Activated CD8-positive, alpha-beta T cell treated with anti-CD3 and anti-CD28 coated beads, Interleukin-2, amount 10 ng/mL, durations not matched to agents 7 days and 5 days (primary cell): ENCODE measurements at places on chromosomes 13 and 19. TPM values are rescaled to one million over a fixed set of nuclear protein-coding genes. Genes with fewer than 3 reads are reported as not detected.

DNA sequence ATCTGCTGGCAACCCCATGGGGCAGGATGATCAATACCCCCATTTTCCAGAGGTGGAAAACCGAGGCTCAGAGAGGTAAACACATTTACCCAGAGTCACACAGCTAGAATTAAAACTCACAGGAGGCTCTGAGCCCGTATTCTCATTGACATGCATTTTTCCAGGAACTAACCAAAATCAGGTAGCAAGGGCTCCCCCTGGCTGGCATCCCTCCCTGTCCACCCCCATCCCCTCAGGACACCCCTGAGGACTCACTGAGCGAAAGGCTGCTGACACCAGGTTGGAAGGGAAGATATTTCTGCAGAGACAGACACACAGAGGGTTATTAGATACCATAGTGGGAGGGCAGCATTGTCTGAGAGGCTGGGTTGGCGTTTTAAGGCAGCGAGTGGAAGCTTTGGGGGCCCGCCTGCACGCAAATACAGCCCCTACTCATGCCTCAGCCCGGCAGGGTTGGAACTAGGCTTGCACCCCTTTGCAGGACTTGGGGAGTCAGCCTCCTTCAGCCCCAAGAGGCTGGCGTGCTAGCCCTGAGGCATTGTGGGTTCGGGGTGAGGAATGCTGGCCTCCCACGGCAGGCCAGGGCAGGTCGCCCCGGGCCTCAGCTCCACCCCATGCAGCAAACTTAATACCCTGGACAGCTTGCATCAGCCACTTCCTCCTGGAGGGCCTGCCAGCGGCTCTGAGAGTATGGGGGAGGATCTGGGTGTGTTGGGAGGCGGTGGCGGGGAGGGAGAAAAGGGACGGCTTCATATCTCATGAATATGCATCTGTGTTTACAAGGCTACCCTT lies 3.9 kb downstream of the SLC1A5 start:
- peak; percentile 85 for DNase-seq

GRCh38 chr13:41332829-41333228 lies 21.8 kb downstream of the NAA16 start:
- no peak for DNase-seq

- DNase-seq: no peak
Measured at GRCh38 chr13:111283991-111284390, 36.5 kb upstream of the TEX29 start.

The CBARP gene
- total RNA-seq: not detected

The MYO1F gene
- 266 TPM for total RNA-seq

GRCh38 chr13:31521435-31521834 lies 217.9 kb upstream of the RXFP2 start:
- no peak for DNase-seq

- DNase-seq: no peak
Measured at GRCh38 chr19:44260695-44261446, 1.2 kb downstream of the ZNF233 start.

The OLFM2 gene
- total RNA-seq: 9.9 TPM

The ZNF724 gene
- 17.4 TPM for total RNA-seq

GRCh38 chr13:40465015-40465390 lies 201.4 kb downstream of the FOXO1 start:
- no peak for DNase-seq

The COL5A3 gene
- total RNA-seq: 0.18 TPM
